Right kidney (tissue), 9 donors: ENCODE measurements at places on chromosomes 3 and 15.

GRCh38 chr3:58829321-58830000 lies 162.9 kb upstream of the FAM3D start:
- no peak for DNase-seq

DNA sequence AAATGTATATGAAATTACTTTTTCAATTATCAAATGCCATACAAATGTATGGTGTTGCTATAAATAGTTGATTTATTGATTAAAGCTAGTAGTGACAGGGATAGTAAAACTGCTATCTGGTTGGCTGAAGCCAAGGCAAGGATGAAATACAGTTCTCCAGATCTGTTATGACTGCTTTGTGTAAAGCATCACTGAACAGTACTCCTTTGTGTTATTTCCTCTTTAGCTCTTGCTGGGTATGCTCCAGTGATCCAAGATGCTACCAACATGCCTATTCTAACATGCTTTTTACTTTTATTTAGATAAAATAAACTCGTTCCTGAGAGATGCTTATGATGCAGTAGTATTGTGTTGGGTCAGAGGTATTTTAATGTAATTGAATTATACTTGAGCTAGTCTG lies 12.4 kb upstream of the UBR1 start:
- DNase-seq: no peak

DNA sequence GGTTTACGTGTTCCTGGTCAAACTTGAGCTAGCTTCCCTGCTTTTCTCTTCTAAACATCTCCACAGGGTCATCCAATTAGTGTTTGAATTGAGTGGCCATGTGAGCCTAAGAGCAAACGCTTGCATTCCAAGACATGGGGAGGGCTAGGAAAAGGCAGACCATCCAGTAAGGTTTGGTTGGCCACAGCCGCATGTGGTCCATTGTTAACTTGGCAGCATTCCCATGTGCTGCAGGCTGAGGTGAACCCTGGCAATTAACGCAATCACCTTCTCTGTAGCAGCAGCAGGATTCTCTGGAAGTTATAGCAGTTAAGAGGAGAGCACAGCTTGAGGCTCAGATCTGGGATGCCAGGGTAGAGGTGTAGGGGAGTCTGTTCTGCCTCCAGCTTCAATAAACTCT lies 502.2 kb upstream of the LMCD1 start:
- no peak for DNase-seq

DNA sequence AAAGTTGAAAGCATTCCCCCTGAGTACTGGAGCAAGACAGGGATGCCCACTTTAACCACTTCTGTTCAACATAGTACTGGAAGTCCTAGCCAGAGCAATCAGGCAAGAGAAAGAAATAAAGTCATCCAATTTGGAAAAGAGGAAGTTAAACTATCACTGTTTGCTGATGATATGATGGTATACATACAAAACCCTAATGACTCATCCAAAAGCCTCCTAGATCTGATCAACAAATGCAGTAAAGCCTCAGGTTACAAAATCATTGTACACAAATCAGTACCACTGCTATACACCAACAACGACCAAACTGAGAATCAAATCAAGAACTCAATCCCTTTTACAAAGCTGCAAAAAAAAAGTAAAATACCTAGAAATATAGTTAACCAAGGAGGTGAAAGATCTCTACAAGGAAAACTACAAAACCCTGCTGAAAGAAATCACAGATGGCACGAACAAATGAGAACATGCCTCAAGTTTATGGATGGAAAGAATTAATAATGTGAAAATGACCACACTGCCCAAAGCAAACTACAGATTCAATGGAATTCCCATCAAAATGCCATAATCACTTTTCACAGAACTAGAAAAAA lies 40.3 kb downstream of the RPL39L start:
- DNase-seq: no peak

DNA sequence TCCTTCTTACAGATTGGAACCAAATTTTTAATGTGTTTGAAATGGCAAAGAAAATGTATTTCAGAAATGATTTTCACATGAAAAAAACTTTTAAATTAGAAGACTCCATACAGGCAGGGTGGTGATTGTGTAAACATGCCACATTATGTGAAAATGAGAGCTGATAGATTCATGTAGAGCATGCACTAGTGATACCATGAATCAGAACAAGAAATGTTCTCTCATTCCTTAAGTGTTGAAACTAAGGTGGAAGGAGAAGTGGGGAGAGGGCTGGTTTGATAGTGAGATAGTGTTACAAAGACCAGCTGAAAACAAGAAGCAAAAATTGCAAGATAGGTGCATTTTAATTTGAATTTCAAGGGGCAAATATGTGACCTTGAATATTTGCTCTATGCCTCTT lies 100.3 kb downstream of the CCNL1 start:
- DNase-seq: no peak

DNA sequence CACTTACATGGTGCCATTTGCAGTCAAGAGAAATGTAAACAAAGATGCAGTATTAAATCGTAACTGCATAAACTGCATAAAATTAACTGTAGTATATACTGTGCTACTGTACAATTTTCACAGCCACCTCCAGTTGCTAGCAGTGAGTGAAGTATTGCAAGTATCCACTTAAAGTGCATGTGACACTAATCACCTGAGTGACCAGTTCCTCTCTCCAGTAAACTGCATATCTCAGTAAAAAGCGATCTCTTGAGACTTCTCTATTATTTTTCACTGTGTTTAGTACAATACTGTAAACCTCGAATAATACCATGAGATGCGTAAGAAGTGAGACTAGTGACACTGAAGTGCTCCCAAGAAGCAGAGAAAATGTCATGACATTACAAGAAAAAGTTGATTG lies 111.7 kb upstream of the PLXND1 start:
- DNase-seq: no peak

- no peak for DNase-seq
These were observed 20.1 kb downstream of the DLEC1 start for GRCh38 chr3:38059148-38059547.

GRCh38 chr3:65200310-65200970 lies 512.6 kb upstream of the ADAMTS9 start:
- no peak for DNase-seq

DNA sequence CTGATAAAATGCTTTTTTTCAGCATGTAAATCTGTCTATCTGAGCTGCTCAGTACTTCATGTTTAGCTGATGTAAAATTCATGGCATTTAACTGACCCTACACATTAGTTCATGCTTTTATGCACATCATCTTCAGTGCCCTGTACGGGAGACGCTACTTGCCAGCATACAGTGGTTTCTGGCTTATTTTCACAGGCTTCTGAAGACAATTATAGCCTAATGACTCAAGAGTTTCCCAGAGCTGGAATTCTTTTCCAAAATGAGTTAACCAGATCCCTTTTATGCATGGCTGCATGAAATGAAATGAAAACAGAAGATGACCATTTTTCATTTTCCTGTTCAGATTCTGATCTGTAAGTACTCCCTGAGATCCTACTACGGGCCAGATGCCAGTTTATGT lies 1061.5 kb downstream of the ROBO2 start:
- DNase-seq: no peak

GRCh38 chr15:101498717-101499480 lies 9.4 kb upstream of the PCSK6 start:
- no peak for DNase-seq

GRCh38 chr3:142259359-142259758 lies 34.0 kb upstream of the GK5 start:
- DNase-seq: no peak

- no peak for DNase-seq
These were observed 8.2 kb upstream of the TM6SF1 start for GRCh38 chr15:83099290-83099689.

DNA sequence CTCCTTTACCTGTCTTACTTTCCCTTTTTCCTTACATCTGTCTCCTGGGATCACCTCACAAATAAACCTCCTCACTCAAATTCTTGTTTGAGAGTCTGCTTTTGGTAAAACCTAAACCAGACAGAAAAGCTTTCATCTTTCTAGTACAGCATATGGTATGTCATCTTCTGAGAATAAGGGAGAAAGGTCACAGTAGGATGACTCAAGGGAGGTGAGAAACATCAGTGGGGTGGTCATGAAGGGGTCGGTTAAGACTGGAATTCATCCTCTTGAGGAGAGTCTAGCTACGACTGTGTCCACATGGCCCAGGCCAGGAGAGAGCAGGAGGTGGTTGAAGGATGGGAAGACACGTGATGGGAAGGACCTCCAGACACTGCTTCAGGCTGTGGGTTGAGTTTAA lies 34.8 kb upstream of the CCK start:
- DNase-seq: no peak

DNA sequence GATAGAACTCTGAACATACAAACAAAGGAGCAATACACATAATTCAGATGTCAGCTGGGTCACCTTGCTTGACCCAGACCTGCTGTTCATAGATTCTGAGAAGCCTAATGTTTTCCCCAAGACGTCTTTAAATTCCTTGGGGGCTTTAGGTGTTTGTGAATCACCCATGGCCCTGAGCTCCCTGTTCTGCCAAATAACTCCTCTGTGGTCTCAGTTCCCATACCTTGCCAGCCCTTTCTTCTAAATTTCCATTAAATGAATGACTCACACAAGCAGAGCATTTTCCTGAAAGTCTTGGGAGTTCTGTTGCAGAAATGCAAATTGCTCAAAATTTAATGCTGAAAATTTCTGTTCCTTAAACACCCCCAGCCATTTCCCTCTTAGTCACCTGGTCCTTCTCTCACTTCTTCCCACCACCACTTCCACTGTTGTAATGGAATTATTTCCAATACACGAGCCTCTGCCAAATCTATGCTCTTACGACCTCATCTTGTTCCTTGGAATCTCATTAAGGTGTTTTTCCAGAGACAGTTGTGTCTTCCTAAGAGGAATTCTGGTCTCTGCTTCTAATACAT lies 33.4 kb upstream of the PSMD6 start:
- DNase-seq: no peak

- no peak for DNase-seq
These were observed 514.5 kb upstream of the DPPA4 start for GRCh38 chr3:109851854-109852253.

DNA sequence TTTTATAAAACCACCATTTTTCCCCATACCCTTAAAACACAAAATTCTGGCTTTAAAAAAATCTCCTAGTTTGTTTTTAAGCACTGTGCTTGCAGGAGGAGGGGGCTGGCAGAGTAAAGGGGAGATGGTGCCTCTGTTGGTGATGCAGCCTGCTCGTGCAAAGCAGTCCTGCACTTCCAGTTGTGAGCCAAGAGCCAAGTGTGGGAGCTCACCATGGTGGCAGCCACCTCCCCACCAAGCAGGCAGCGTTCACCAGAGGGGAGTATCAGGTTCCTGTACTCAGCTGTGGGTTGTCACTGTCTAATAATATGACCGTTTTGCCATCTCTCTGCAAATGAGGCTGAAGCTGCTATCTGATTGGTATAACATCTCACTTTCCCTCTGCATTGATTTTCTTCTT lies 164.8 kb downstream of the SYNPR start:
- no peak for DNase-seq
